ENCODE measurements at places on chromosomes 2 and 18.

- no peak for DNase-seq
Observed at GRCh38 chr2:130776550-130776949, 21.2 kb downstream of the AMER3 start.

DNA sequence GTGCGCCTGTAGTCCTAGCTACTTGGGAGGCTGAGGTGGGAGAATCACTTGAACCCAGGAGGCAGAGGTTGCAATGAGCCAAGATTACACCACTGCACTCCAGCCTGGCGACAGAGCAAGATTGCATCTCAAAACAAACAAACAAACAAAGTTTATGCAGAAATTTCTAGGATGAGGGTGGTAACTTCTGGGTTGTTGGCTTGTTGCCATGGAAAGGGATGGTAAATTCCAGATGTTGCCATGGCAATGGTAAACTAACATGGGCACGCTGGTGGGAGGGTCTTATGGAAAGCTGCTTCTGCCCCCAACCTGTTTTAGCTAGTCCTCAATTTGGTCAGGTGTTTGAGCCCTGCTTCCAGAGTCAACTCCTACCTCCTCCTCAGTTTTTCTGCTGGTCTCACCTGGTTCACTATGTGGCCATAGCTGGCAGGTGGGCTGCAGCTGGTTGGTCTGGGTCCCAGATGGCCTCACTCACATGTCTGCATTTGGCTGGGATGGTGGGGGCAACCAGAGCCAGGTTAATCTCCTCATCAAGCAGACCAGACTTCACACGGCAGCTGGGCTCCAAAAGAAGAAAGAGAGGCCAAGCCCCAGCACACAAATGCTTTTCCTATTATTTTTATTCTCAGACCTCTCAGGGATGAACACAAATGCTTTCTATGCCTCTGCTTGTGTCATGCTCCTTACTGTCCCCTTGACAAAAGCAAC lies 26.6 kb upstream of the TEX44 start:
- no peak for DNase-seq

DNA sequence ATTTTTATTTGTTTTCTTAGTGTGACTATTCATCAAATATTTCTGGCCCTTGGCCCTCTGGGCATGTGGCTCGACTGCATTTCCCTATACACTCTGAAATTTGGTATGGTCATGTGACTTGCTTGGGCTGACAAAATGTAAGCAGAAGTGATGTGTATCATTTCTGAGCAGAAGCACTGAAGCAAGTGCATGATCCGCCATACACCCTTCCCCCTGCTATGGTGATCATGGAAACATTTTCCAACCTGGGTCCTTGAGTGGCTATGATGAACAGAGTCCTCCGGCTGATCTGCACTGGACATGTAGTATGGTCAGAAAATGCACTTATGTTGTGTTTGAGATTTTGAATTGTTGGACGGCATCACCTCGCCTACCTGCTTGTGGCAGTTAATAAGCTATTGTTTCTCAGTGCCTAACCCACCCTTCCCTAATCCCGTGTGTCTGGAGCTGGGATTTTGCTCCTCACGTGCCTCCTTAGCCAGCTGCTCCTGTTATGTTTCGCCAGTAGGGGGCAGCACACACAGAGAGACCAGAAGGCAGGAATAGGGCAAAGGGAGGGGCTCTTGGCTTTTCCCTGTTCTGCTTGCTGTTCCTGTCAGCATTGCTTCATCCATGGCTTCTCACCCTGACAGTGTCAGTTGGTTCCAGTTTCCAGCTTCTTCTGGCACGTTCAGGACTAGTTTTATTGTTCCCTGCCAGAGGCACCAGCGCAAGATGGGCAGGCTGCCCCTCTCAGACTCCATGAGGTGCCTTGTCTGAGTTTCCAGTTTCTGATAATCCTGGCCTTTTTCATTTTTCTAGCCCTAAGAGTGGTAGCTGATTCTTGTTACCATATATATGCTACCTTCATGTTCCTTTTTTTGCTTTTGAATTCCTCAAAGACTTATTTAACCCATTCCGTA lies 207.4 kb downstream of the ARL6IP6 start:
- DNase-seq, result peak; percentile 48

GRCh38 chr2:86552889-86553288 lies 10.4 kb downstream of the CHMP3 start:
- no peak for DNase-seq

- DNase-seq, result no peak
Observed at GRCh38 chr2:143175438-143175837, 46.2 kb downstream of the ARHGAP15 start.

DNA sequence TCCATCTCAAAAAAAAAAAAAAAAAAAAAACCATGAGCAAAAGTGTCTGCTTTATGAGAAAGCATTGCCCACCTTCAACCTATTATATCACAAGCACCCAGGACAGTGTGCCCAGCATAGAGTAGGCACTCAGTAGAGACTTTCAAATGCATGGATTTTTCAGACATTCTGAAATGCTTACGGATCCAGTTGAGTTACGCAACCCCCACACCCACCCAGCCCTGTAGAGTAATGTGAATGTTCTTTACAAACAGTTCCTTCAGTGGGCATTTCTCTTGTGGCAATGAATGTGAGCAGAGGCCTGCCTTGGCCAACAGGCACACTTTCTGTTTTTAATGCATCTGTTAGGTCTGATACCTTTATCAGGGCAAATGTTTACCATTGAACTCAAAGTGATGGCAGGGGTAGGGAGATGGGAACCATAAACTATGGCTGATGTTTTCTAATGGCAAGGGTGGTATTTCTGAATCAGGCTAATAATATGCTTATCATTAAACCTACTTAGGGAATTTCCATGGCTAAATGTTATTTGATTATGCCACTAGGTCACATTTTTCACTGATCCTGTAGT lies 65.0 kb upstream of the RPL31 start:
- no peak for DNase-seq

DNA sequence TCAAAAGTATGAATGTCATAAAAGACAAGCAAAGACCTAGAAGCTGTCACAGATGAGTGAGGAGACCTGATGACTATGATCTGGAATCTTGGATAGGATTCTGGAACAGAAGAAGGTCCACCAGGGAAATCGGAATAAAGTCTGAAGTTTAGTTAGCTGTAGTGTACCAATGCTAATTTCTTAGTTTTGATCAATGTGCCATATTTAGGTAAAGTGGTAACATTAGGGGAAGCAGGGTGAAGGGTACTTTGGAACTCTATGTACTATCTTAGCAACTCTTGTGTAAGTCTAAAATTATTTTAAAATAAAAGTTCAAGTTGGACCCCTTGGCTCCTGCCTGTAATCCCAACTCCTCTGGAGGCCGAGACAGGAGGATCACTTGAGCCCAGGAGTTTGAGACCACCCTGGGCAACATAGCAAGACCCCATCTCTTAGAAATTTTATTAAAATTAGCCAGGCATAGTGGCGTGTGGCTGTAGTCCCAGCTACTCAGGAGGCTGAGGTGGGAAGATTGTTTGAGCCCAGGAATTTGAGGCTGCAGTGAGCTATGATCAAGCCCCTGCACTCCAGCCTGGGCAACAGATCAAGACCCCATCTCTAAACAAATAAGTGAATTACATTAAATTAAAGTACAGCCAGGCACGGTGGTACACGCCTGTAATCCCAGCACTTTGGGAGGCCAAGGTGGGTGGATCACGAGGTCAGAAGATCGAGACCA lies 35.9 kb upstream of the EFHD1 start:
- DNase-seq, result no peak

- peak; percentile 43 for DNase-seq
Observed at GRCh38 chr18:7596147-7596546, 29.0 kb downstream of the PTPRM start.

GRCh38 chr2:85436836-85437487 lies 18.4 kb downstream of the SH2D6 start:
- DNase-seq, result no peak

DNA sequence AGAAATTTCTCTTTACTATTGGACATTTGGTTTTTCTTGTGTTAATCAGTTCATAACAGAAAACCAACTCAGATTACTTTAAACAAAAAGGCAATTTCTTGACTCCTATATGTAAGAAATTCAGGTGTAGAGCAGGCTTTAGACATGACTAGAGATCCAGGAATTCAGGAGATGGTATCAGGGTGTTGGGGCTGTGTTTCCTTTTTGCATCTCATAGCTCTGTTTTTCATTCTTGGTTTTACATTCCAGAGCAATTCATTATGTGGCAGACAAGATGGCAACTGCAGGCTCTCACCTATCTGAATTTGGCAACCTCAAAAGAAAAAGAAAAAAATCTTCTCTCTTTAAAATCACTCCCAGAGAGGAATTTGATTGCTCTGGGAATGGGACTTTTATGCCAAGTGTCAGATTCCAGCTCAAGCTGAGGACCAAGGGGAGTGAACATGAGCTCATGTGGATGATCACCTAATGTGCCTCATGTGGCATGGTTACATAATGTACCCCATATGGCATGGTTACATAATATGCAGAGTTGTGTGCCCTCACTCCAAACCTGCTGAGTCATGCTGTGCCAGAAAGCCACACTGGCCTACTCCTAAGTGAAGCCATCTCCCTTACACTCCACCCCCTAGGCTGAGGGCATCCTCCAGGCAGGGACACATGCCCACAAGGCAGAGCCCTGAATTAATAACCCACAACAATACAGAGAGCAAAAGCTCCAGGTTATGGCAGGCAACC lies 282.7 kb downstream of the MBD2 start:
- no peak for DNase-seq

DNA sequence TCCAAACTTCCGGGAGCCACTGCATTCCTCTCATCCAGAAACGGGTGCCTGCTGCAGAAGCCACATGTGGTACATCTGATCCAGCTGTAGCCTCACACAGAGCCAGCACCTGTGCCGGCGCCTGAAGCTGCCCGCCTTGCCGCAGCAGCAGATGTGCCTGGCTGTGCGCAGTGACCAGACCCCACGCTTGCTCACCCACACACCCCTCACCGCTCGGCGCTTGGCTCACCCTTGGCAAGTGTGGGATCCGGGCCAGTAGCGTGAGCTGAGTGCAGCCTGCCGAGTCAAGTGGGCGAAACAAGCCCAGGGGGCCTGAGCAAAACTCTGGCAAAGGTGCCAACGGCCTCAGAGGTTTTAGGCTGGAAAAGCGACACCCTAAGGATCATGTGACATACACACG lies 220.1 kb upstream of the TMEFF2 start:
- no peak for DNase-seq

DNA sequence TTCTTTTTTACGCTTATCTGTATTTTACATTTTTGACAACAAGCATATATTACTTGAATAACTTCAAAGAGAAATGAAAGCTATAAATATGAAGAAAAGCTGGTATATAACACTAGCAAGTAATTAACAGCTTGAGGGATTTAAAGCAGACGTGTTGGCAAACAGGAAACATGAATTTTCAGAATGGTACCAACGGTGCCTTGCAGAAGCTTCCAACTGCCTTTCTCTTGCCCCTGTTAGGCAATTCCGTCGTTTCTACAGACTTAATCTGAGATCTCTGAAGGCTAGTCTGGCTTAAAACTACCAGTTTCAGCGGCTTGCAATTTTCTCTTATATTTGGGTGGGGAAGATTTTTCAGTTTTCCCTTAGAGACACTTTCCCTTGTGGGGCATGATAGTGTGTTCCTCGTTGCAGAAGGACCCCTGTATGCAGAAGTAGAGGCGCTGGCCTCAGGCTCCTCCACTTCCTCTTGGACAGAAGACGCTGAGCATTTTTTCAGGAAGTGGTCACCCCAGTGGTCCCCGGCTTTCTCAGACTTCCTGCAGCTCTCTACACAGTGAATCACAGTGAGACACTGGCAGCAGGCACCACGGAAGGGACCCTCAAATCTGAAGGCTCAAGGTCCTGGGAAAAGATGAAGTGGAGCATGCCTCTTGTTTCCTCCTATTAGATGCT lies 56.2 kb upstream of the SLC16A14 start:
- no peak for DNase-seq

- DNase-seq, result peak; percentile 94
Observed at GRCh38 chr18:58993260-58993659, 128.6 kb downstream of the ZNF532 start.

DNA sequence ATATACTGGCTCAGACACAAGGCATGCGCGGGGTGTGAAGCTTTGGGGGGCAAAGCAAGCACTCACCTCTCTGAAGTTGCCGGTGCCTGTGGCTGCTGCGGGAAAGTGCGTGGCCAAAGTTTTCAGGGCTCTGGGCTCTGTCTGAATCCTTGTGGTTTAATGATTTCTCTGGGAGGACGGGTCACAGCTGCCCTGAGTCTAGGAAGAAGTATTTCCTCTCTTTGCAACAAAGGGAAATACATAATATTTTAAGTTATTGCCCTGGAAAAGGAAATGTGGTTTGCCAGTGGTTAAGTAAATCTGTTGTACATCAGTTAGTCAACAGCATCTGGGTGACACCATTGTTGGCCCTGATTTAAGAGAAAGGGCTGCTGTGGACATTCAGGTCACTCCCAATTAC lies 56.7 kb upstream of the ZDBF2 start:
- peak; percentile 53 for DNase-seq

DNA sequence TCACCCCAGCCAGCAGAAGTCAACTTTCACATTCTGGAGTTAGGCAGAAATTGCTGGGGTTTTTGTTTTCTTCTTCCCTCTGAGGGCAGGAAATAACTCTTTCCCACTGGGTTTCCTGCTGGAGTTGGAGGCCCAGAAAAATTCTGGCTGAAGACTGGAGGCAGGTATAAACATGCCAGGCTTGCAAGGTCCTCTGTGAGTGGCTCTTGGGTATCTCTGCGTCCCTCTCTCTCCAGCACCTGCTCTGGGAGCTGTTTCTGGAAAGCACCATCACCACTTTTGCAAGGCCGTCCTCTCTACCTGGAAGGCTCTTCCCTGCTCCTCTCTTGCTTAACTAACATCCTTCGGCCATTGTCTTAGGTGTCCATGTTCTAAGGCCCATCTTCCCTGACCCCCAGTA lies 91.0 kb downstream of the MCFD2 start:
- DNase-seq, result no peak

- peak; percentile 54 for DNase-seq
Observed at GRCh38 chr18:3062798-3063680, 50.1 kb upstream of the LPIN2 start.

DNA sequence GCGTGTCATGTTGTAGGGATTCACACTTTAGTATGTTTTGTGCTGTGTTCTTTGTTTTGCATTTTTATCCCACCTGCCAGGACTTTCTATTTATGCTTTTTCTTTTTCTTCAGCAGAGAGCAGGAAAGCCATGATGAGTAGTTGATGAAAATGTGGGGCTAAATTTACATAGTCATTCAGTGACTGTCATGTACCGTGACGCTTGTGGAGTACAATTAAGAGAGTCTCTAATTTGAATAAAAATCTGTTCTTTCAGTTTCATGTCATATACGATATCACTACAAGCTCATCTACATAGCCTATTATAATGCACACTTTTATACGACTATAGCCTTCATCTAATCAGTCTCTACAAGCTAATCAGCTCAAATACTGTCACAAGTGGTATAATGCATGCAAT lies 112.7 kb upstream of the SPATS2L start:
- DNase-seq, result no peak

- DNase-seq, result no peak
Observed at GRCh38 chr2:68863996-68864395, 7.2 kb downstream of the BMP10 start.
